ENCODE measurements at places on chromosomes 5 and 9. TPM values are rescaled to one million over a fixed set of nuclear protein-coding genes. Genes with fewer than 3 reads are reported as not detected.

The TAS2R1 gene
- total RNA-seq = not detected

The CLTB gene
- total RNA-seq = 216 TPM

The LEAP2 gene
- total RNA-seq = 1.9 TPM

The PCDHGA7 gene
- 5.8 TPM for total RNA-seq

The CKS2 gene
- total RNA-seq = 11.6 TPM

The SLC26A2 gene
- total RNA-seq = 4.1 TPM

The CATSPER3 gene
- 0.49 TPM for total RNA-seq

DNA sequence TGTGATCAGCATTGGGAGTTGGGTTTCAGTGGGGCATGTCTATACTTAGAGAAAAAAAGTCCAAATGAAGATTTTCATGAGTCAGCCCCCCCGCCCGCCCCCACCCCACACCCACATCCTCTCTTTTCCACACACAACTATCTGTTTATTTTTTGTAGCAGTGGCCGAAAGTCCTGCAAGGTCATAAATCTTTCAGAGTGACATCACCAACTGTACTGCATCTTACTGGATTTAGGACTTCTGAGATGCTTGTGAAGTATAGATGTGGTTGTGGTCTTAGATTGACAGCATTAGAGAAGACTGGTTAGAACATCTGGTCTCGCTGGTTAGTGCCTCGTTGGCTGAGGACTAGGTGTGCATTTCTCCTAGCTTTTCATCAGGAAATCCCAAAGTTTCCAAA, 7.3 kb upstream of the ROPN1L start:
- H3K4me1 ChIP-seq = peaks cover 15% of the 10 kb centered on the region
- DNase-seq = no peak
- H3K36me3 ChIP-seq = peaks cover 63% of the 10 kb centered on the region
- H3K27ac ChIP-seq = no peak overlapping the region
- H3K4me3 ChIP-seq = no peak overlapping the region

DNA sequence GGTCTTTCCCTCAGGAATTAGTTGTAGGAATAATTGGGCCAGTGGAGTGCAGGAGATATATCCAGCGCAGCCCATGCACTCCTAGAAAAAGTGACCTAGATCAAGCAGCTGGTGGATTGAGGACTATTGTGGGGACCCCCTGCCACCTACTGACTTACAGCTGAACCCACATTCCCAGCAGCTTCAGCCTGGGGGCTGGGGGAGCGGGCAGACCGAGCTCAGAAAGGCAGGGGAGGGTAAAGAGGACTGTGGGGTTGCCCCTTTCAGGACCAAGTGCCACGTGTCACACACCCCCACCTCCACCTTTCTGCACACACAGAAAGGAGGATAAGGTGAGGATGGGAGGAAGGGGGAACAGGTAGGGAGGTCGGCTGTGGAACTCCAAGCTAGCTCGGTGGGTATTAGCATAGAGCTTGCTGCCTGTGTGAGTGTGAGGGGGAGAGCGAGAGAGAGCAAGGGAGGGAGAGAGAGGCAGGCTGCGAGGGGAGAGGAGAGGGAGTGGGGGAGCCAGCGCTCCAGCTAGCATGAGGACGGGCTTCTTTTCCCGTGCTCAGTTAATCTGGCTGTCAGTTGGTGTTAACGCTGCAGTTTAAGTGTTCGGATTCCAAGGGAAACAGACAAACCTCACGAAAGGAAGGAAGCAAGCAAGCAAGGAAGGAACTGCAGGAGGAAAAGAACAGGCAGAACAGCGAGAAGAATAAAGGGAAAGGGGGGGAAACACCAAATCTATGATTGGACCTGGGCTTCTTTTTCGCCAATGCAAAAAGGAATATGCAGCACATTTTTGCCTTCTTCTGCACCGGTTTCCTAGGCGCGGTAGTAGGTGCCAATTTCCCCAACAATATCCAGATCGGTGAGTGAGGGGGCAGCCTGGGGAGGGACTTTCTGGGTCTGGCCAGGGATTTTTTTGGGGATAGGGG, at the start of gene GRIA1:
TSS of gene GRIA1 (plus strand) at position 553 of the 920 bp plus-strand sequence.
- peaks cover 65% of the 10 kb centered on the region for H3K27me3 ChIP-seq
- H3K36me3 ChIP-seq = no peaks in the 10 kb centered on the region
- DNase-seq = no peak
- H3K27ac ChIP-seq = no peak within 1 kb of the TSS
- H3K4me1 ChIP-seq = peaks cover 7% of the 10 kb centered on the region
- peak within 1 kb of the TSS; percentile 41 for H3K4me3 ChIP-seq

DNA sequence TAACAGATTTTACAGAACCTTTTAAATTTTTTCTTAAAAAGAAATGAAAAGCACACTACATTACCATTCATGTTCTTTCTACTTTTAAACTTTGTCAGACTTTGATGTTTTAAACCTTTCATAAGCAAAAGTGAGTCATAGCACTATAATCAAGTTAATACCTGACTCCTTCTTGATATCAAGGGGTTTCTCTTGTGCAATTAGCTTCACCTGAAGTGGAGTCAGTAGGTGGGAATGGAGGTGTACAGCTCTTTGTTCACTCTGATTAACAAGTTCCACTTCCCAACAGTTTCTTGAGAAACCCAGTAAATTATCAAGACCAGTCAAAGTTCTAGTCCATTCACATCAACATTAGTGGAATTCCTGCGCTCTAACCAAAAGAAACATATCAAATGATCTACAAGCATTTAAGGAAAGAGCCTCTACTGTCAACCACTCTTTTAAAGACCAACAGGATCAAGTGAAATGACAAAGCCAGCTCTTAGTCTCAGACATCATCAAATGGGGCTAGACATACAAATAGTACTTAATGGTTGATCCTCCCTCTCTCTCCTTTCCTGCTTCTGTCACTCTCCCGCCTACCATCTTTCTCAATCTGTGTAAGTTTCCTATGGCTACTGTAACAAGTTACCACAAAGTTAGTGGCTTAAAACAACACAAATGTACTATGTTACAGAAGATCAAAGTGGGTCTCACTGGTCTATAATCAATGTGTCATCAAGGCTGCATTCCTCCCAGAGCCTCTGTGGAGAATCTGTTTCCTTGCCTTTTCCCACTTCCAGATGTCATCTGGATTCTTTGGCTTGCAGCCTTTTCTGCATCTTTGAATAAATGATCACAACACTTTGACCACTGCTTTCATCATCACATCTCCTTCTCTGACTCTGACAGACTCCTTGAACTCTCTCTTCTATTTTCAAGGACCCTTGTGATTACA, 68.0 kb downstream of the HINT1 start:
- DNase-seq = no peak
- H3K36me3 ChIP-seq = no peaks in the 10 kb centered on the region
- H3K27ac ChIP-seq = no peak overlapping the region

DNA sequence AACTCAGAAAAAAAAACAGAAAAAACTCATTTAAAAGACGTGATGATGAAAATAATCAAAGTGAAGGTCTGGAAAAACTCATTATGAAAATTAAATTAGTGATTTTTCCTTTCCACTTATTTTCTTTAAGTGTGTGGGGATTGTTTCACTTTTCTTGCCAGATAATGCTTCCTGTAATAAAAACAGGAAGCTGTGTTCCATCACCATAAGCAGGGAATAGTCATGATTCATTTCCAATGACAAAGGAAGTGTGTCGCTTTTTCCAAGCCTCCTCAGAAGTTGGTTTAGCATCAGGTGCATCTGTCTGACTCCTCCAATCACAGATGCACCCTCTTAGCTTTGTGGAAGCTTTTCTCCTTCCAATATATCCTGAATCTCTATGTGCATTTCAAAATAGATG, 2068.7 kb downstream of the MAT2B start:
- no peak for DNase-seq
- no peak overlapping the region for H3K4me3 ChIP-seq
- no peaks in the 10 kb centered on the region for H3K27me3 ChIP-seq

DNA sequence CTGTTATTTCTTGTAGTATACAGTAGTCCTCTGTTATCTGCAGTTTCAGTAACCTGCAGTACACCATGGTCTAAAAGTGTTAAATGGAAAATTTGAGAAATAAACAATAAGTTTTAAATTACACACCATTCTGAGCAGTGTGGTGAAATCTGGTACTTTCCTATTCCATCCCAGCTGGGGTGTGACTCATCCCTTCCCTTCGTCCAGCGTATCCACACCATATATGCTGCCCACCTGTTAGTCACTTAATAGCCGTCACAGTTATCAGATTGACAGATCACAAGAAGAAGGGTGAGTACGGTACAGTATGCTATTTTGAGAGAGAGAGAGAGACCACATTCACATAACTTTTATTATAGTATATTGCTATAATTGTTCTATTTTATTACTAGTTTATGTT, 28.9 kb downstream of the FAM151B start:
- DNase-seq = no peak
- H3K4me3 ChIP-seq = no peak overlapping the region
- H3K36me3 ChIP-seq = no peaks in the 10 kb centered on the region
- H3K27ac ChIP-seq = no peak overlapping the region
- no peaks in the 10 kb centered on the region for H3K4me1 ChIP-seq
- no peaks in the 10 kb centered on the region for H3K27me3 ChIP-seq

- H3K4me1 ChIP-seq = no peaks in the 10 kb centered on the region
- no peak for DNase-seq
- peaks cover 63% of the 10 kb centered on the region for H3K36me3 ChIP-seq
- H3K4me3 ChIP-seq = no peak overlapping the region
- H3K27me3 ChIP-seq = no peaks in the 10 kb centered on the region
These were observed 52.1 kb upstream of the CACNA1B start for GRCh38 chr9:137825324-137825989.
